ENCODE measurements at places on chromosomes 4 and X.

GRCh38 chrX:84133023-84133422, 55.0 kb downstream of the RPS6KA6 start:
- DNase-seq: no peak

DNA sequence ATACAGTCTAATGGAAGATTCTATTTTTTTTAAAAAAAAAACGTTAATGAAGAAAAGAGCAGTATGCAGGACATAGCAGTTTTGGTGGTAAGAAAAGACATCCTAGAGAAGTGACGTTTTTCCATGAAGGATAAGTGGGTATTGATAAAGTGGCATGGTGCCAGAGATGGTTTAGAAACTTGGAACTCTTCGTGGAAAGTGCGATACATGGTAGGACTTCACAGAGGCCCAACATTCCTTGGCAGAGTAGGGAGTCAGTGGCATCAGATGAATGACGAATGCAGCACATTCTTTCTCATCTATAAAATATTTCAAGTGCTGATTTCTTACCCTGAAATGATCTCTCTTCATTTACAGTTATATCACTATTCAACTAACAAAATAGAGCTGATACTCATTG, 298.7 kb downstream of the CCSER1 start:
- no peak for DNase-seq

DNA sequence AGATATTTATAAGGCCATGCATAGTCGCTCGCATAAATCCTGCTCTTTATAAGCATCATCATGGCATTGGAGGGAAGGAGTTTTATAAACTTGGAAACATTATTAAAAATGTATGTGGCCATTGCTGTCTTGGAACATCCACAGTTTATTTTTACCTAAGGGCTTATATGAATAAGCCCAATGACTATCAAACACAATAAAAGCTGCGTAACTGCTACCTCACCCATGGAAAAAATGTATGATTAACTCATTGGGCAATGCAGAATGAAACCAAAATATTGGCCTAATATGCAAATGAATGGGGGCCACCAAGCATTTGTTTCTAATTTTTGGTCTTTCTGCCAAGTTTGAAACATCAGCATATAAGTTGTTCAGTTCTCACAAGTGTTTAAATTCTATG, 19.1 kb downstream of the GEMIN8 start:
- DNase-seq: no peak

GRCh38 chr4:85790582-85790981, 315.6 kb downstream of the ARHGAP24 start:
- no peak for DNase-seq

DNA sequence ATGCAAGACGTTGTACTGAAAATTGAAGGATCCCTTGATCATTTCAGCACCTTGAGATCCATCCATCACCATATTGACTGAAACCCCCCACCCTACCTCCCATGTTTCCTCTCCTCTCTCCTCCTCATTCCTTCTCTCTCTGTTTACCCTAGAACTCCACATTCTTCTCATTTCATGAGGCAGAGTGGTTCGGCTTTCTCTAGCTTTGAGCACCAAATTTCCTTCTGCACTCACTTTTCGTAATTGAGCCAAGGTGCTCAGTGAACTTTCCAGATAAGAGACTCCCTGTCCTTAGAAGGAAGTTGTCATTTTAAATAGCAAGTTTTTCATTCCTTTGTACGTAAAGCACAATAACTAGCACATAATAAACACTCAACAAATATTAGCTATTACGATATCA, 108.3 kb upstream of the SLC34A2 start:
- DNase-seq: no peak

DNA sequence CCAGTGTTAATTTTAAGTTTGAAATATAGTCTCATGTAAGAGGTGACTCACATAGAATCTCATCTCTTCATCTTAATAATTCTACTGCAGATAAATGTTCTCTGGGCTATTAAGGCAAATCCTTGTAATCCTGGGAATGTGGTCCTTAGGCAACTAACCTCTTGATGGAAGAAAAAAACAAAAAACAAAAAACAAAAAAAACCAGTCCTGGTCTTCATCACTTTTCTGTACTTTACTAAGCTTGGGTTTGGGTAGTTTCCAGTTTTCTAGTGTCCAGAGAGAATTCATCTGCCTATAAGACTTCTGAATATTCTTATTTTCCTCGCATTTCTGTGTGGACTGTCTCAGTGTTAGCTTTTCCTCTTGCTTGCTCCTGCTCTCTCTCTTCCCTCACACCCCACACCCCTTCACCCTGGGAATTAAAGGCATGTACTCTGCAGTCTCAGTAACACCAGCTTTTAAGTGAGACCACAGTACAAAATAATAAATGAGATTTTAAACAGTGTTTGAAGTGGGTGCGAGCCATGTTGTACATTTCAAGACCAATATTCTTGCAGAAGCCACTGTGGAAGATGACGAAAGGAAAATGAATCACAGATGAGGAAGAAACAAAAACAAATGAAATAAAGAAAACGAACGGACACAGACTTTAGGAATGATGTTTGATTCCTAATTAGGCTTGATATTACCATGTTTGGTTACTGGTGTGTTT, 51.7 kb downstream of the HAND2 start:
- DNase-seq: no peak

GRCh38 chrX:17078031-17078720, 131.7 kb downstream of the REPS2 start:
- no peak for DNase-seq

GRCh38 chr4:123744664-123745290, 348.2 kb downstream of the SPRY1 start:
- DNase-seq: peak; percentile 20

DNA sequence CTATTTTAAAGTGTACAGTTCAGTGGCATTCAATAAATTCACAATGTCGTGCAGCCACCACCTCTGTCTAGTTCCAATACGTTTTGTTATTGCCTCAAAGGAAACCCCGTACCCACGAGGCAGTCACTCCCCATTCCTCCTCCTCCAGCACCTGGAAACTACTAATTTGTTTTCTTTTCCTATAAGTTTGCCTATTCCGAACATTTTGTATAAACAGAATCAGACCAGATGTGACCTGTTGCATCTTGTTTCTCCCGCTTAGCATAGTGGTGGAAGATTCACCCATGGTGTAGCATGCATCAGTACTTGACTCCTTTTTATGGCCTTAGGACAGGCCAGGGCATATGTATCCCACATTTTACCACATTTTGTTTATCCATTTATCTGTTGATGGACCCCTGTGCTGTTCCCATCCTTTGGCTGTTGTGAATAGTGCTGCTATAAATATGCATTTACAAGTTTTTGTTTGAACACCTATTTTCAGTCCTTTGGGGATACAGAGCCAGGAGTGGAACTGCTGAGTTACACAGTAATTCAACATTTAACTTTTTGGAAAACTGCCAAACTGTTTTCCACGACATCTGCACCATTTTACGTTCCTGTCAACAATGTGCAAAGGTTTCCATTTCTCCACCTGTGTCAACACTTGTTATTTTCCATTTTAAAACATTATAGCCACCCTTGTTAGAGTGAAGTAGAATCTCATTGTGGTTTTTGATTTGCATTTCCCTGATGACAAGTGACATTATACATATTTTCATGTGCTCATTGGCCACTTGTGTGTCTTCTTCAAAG, 57.8 kb upstream of the STX18 start:
- DNase-seq: no peak

DNA sequence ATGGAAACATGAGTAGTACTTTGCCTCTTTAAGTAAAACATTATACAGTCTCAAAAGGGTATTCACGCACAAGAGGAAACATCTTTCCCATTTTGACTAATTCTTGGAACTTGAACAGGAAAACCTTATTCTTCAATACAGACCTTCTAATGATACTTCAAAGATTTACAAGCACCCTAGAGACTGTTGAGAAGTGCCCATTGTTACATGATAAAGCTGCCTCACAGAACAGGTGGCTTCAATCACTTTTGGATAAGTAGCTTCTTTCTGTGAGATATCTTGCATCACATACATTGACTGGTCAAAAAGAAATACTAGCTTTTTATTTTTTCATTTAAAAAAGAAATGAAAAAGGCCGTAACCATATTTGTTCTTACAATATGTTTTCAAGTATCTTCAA, 219.4 kb downstream of the EPHA5 start:
- no peak for DNase-seq

- DNase-seq: no peak
Measured at GRCh38 chrX:86806786-86807185, 658.5 kb downstream of the DACH2 start.

DNA sequence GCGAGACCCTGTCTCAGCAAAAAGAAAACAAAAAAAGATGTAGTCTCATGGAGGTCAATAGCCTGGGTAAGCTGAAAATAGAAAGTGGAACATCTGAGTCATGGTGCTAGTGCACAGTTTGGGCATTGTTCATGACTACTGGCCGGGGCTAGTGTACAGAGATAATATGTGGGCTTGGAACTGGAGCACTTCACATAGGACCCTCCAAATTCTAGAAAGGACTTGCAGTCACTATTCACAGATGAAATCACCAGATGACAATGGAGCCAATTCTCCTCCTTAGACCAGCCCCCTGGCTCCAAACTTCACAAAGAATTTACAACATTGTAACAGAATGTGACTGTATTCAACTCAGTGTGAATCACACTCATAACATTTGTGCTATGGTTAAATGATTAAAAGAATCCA, 367.8 kb upstream of the SLC7A11 start:
- DNase-seq: no peak

GRCh38 chrX:95764972-95765451, 919.6 kb upstream of the DIAPH2 start:
- DNase-seq: peak; percentile 25

- peak; percentile 84 for DNase-seq
Measured at GRCh38 chrX:154136627-154137161, 7.3 kb upstream of the OPN1LW start.

All from hematopoietic multipotent progenitor cell (in vitro differentiated cells).